ENCODE measurements at places on chromosomes 1 and 21.

GRCh38 chr1:16144325-16145029 lies 11.4 kb downstream of the EPHA2 start:
- DNase-seq = no peak

DNA sequence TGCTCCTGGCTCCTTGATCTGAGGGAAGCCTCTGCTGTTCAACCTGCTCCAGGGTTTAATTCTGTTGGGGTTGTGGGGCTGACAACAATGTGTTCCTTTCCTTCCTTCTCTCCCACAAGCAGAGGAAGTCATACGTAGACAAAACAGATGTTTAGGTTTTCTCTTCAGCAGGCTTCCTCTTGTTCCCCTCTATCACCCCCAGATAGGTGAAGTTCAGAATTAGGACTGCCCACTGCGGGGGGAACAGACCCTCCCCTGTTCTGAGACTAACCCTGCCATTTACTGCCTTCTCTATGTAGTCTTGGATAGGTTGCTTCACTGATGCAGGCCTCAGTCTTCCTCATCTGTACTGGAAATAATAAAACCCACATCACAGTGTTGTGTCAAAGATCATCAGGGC lies 30.0 kb upstream of the NRDC start:
- no peak for DNase-seq

- DNase-seq = no peak
These were observed 183.6 kb downstream of the HIVEP3 start for GRCh38 chr1:41735139-41735538.

GRCh38 chr1:164587617-164588501 lies 28.9 kb downstream of the PBX1 start:
- no peak for DNase-seq

DNA sequence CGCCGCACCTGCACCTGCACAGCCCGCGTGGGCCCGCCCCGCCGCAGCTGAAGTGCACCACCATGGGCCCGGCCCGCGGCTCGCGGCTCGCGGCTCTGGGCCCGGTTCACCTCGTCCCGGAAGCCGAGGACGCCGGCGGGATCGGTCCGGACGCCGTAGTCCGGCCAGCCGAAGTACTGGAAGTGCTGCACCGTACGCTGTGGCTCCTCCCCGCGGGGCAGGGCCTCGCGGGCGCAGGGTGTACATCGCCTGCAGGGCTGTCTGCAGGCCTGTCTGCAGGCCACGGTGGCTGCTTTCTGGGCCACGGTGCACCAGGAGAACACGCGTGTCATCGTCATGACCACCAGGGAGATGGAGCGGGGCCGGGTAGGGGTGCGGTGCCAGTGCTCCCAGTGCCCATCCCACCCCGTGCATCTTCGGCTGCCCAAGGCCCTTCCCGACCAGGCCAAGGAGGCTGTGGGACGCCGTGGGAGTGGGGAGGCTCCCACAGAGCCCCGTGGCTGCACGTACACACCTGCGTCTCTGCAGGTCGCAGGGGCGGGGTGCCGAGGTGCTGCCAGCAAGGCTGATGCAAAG lies 6.7 kb downstream of the RNF223 start:
- DNase-seq = no peak

GRCh38 chr1:31985430-31985829 lies 28.2 kb upstream of the KHDRBS1 start:
- no peak for DNase-seq
